ENCODE measurements at places on chromosomes 5 and 9. TPM values are rescaled to one million over a fixed set of nuclear protein-coding genes. Genes with fewer than 3 reads are reported as not detected.

DNA sequence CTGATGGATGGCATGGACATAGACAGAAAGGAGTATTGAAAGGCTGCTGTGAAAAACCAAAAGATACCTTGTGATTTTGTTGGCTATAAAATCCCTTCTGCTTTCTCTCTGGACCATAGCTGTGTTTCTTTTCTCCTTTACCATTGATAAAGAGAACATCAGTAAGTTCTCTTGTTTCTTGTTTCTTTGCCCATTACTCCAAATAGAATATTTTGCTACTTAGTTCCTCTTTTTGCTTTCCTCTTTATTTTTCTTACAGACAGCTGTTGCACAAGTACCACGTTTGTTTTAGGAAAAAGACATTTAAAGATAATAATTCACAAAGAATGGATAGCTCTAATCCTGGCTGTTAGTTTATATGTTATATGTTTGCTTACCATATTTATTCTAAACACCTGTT is 1129.2 kb downstream of the DTWD2 start:
- ATAC-seq: no peak

- ATAC-seq: no peak
These were observed 26.9 kb downstream of the CRB2 start for GRCh38 chr9:123382653-123383511.

The FOXD4L5 gene
- total RNA-seq: 0.37 TPM

The TMEM215 gene
- not detected for total RNA-seq

Measured in activated T-helper 17 cell treated with anti-CD3 and anti-CD28 coated beads, Interleukin-2, amount 50 U/mL, for 72 hours (primary cell).